ENCODE measurements at places on chromosomes 2 and 18.
A peak's percentile ranks its signal among the peaks of the same experiment; 100 is the strongest.

DNA sequence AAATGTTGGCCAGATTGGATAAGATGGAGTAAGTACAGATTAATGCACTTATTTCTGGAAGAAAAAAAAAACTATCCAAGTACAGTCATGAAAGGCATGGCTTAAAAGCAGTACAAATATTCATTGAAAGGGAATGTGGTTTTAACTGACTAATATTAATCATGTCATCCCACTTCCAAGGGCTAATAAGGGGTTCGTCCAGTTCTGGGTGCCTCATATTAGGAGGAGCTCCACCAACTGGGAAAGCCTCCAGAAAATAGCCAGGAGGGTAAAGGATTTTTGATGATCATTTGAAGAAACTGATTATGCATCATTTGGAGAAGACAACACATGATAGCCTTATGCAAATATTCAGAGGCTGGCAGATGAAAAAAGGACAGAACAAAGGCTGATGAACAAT lies 115.2 kb upstream of the ARL5A start:
- no peak for DNase-seq

- no peak for DNase-seq
Observed at GRCh38 chr2:150710916-150711315, 223.4 kb upstream of the RND3 start.

DNA sequence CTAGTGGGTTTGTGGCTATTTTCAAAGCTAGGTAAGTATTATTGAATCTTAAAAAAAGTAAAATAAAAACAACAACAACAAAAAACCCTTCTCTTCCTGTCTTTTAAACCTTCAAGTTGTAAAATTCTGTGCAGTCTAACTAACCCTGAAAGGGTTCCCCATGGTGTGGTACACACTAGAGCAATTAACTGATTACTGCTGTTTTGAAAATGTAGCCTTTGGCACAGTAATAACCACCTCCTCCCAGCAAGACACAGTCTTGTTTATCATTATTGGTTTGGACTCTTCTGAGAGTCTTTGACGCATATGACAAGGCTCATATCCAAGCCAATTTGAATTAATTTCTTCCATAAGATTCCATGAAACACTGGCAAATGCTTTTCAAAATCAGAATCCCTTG lies 2184.6 kb upstream of the PIK3C3 start:
- DNase-seq = no peak

GRCh38 chr18:55262021-55262560 lies 302.8 kb upstream of the CCDC68 start:
- DNase-seq = no peak

DNA sequence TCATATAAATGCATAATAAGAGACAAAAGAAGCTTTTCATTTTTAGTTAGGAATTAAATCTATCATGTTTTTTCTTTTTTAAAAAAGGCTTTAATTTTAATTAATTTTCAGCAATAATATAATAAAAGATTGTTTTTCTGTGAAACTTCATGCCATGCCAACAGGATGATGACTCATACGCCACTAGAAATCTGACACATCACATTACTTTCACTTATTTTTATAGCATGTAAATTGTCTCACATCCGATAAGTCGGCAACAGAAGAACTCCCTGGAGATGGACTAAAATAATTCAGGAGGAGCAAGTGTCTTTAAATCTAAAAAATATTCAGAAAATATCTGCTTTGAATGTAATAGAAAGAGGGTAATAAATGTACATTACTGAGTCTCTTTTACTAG lies 1024.2 kb upstream of the ACVR2A start:
- DNase-seq = peak; percentile 61

- no peak for DNase-seq
Observed at GRCh38 chr2:236633775-236634560, 64.3 kb downstream of the ACKR3 start.

DNA sequence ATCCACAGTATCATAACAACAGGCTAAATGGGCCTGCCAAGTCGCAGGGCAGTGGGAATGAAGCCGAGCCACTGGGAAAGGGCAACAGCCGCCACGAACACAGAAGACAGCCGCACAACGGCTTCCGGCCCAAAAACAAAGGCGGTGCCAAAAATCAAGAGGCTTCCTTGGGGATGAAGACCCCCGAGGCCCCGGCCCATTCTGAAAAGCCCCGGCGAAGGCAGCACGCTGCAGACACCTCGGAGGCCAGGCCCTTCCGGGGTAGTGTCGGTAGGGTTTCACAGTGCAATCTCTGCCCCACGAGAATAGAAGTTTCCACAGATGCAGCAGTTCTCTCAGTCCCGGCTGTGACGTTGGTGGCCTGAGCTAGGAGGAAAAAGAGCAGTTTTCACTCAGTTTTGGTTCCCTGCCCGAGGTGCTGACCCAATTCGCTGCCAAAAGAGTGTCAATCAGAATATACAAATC lies 32.2 kb downstream of the KCTD18 start:
- no peak for DNase-seq

DNA sequence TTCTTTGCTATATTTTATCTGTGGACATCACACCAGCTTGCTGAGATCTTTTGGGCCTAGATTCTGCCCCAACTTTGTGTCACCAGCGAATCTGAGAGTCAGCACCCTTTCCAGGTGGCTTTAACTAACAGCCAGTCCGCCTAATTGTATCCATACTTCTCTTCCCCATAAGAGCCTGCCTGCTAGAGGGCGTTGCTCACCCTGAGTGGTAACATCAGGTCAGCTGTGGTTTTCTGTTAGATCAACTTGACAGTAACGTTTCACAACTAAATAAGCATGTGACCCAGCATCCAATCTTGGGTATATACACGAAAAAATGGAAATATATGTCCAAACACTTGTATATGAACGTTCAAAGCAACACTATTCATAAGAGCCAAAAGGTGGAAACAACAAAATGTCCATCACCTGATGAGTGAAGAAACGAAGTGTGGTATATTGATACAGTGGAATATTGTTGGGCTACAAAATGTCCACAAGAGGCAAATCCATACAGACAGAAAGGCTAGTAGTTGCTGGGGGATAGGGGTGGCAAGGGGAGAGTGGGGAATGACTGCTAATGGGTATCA lies 24.9 kb downstream of the EFHD1 start:
- no peak for DNase-seq

Measured in pulmonary artery endothelial cell (primary cell).